ENCODE measurements at places on chromosomes 3 and 15.
A peak's percentile ranks its signal among the peaks of the same experiment; 100 is the strongest.

- DNase-seq = no peak
These were observed 74.0 kb downstream of the AKAP13 start for GRCh38 chr15:85454403-85454802.

GRCh38 chr15:39721893-39722292 lies 60.7 kb downstream of the FSIP1 start:
- DNase-seq = no peak

DNA sequence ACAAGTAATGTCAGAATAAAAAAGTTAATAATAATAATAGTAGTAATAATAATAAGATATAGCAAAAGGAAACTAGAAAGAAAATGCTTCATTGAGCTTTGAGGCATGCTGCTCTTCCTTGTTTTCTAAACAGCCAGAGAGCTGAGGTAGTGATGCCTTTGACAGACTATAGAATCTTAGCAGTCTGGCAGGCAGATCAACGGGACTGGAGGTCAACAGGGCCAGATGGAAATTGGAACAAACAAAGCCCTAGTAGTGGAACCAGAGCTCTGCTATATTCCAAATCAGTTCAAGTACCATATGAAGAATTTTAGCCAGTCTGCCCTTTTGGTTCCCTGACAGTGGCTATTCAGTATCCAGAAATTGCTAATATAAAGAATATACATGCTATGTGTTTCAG lies 278.6 kb downstream of the NLGN1 start:
- DNase-seq = no peak

GRCh38 chr15:71784719-71785118 lies 25.6 kb upstream of the NR2E3 start:
- no peak for DNase-seq

GRCh38 chr3:162096874-162097273 lies 600.3 kb downstream of the OTOL1 start:
- no peak for DNase-seq

DNA sequence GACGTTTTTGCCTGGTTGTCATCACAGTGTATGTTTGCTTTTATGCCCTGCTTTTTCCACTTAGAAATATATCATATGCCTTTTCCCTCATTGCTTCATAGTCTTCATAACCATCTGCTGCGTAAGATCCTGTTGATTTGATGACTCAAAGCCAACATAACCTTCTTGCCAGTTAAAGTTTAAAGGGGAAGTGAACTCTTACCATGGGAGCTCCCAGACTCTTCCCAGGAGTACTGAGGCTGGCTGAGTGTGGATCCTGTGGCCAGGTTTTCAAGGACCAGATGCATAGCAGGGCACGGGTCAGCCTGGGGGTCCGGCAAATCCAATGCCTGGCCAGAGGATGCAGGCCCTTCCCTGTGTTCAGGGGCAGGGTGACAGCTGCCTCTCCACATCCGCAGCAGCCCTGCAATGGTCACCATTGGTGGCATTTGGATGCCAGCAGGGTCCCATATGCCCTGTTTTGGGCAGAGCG lies 42.0 kb upstream of the SACM1L start:
- DNase-seq = peak; percentile 56

GRCh38 chr15:81945014-81945615 lies 100.7 kb downstream of the MEX3B start:
- DNase-seq = no peak

DNA sequence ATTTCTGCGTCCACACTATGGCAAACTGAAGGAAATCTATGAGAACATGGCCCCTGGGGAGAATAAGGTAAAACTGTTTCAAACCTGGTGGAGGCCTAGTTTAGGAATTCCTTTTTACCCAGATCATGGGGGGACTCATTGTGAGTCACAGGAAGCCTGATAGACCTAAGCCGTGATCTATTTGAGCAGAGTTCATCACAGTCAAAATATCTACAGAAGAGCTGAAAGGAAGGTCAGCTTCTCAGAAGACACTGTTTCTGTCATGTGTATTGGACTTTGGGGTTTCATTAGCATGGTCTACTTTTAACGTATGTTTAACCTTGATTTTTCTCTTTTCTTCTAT lies 1.3 kb downstream of the PSMD2 start:
- DNase-seq = no peak

DNA sequence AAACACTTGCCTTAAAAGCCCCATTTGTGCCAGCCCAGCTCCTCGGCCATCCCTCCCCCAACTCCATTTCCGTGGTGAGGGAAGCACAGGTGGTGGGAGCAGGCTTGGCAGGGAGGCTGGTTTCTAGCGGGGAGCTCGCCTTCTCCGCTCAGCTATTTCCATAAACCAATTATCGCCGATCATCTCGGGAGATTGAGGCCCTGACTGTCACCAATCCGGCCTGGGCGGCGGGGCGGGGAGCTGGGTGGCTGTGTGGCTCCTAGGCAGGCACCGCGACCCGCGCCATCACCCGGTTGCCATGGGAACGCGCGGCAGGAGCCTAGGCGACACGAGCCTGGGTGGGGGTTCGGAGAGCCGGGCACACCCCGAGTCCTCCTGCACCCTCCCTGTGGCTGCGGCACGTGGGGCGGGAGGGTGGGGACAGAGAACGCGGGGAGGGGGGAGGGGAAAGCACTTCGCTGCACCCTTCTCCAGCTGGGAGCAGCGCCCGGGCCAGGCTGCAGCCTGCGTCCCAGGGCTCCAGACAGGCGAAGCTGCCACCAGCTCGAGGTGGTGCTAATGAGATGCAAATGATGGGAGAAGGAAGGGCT lies 9.3 kb downstream of the CCDC33 start:
- DNase-seq = no peak

GRCh38 chr15:59292442-59293151 lies 80.1 kb downstream of the MYO1E start:
- DNase-seq = no peak

DNA sequence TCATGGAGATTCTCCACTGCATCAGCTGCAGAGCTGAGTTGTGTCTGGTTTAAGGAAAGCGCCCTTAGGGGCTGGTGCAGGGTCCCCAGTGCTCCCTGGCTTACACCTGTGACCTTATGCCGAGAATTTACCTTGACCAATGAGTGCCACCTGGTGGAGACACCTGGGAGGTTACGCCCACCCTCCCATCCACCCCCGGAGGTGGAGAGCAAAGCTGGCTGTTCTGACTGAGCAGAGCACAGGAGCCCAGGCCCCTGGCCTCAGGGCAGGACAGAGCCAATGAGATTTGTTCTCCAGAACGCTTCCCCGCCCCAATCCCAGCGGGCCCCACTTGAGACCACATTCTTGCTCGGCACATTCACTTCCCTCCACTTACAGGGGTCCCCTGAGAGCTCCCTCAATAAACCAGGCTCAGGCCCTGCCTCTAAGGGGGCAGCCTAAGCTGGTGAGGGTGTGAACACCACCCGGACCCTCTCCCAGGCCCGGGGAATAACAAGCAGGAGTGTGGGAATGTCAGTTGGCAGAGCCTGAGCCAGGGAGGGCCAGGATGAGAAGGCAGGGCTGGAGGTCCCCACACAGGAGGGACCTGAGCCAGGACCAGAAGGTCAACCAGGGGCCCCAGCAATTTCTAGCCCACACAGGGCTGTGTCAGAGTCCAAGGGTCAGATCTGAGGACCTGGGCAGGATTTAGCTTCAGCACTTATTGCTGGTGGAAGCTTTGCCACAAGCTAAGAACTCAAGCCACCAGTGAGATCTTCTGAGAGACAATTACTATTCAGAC lies 117.1 kb downstream of the TPRA1 start:
- no peak for DNase-seq

- peak; percentile 62 for DNase-seq
These were observed 97.7 kb upstream of the CHRNA7 start for GRCh38 chr15:31932576-31932975.

DNA sequence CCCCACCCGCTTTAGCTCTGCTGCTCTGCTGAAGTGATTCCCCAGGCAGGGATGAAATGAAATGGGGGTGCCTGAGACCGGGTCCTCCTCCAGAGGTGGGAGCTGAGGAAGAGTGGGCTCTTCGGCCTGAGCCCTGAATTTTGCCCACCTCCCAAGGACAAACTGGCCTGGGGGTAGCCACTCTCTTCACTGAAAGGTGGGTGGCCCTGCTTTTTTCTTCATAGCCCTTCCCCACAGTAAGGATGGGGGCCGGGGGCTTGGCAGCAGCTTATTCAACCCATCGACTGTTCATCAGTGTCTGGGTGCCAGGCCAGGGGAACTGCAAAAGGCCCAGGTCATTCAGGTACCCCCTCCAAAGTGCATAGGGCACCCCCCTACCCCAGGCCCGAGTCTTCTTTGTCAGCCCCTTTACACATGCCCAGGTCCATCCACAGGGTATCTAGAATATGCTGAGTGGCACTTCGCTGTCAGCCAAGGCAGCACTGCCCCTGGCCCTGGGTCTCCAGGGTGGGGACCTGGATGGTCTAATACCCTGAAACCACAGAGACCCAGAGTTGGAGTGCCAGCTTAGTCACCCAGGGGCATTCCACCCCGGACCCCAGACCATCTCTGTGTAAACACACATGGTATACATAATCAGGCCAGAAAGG lies 7.9 kb downstream of the SCN5A start:
- no peak for DNase-seq

GRCh38 chr3:193825617-193826016 lies 232.6 kb downstream of the OPA1 start:
- DNase-seq = no peak

- DNase-seq = no peak
These were observed 2.6 kb upstream of the PHLDB2 start for GRCh38 chr3:111856501-111856900.

GRCh38 chr3:24533561-24534193 lies 39.0 kb upstream of the THRB start:
- DNase-seq = no peak

- DNase-seq = no peak
These were observed 133.4 kb downstream of the FOXP1 start for GRCh38 chr3:71450162-71450561.

- DNase-seq = no peak
These were observed 753.4 kb upstream of the CFAP20DC start for GRCh38 chr3:59803268-59803667.

- peak; percentile 94 for DNase-seq
These were observed 85.6 kb downstream of the NEDD4 start for GRCh38 chr15:55907797-55908196.

GRCh38 chr15:70920981-70921696 lies 28.5 kb downstream of the LRRC49 start:
- no peak for DNase-seq

GRCh38 chr3:127081001-127081720 lies 98.2 kb downstream of the PLXNA1 start:
- no peak for DNase-seq

DNA sequence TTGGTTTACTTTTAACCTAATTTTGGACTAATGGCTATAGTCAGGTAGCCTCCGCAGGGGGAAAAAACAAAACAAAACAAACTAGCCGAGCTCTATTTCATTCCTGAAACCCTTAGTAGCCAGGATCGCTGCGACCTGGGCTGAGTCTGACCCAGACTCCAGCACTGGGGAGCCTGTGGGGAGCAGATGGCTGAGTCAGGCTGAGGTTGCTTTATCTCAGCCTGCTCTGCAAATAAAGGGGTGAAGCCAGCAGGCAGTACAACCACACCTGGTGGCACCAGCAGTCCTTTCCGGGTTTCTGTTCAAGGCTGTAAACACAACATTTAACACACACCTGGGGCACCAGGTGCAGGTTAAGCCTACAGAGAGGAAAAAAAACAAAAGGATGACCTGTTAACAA lies 27.3 kb downstream of the ABHD2 start:
- no peak for DNase-seq

- no peak for DNase-seq
These were observed 104.4 kb downstream of the PPP2R3A start for GRCh38 chr3:136069933-136070332.

DNA sequence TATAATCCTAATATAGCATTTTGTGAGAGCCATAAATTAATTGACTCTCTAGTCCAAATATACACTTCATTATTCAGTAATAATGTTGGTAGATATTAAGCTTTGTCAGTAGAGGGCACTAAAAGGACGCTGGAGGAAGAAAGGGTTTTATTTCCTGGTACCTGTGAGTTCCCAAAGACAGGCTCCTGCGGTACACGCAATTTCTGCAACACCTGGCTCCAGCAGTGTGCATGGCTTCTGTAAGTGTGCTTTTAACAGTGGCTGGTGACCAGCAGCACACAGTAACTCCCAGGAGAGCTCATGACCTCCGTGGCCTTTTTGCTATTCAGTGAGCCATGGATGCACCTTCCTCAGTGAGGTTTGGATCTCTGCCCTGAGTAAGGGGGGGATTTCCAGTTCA lies 338.3 kb upstream of the ZNF385D start:
- no peak for DNase-seq

- no peak for DNase-seq
These were observed 274.5 kb downstream of the ZBTB20 start for GRCh38 chr3:114872588-114872987.

GRCh38 chr3:141336672-141337522 lies 31.4 kb upstream of the ZBTB38 start:
- DNase-seq = no peak

- no peak for DNase-seq
These were observed 20.1 kb upstream of the TM2D3 start for GRCh38 chr15:101672298-101672697.

DNA sequence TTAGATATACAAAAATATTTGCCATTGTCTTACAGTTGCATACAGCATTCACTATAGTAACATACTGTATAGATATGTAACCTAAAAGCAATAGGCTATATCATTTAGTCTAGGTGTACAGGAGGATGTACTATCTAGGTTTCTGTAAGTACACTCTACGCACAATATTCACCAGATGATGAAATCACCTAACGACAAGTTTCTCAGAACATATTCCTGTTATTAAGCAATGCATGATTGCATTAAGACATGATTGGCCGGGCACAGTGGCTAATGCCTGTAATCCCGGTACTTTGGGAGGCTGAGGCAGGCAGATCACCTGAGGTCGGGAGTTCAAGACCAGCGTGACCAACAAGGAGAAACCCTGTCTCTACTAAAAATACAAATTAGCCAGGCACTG lies 14.5 kb upstream of the PRKCI start:
- no peak for DNase-seq

DNA sequence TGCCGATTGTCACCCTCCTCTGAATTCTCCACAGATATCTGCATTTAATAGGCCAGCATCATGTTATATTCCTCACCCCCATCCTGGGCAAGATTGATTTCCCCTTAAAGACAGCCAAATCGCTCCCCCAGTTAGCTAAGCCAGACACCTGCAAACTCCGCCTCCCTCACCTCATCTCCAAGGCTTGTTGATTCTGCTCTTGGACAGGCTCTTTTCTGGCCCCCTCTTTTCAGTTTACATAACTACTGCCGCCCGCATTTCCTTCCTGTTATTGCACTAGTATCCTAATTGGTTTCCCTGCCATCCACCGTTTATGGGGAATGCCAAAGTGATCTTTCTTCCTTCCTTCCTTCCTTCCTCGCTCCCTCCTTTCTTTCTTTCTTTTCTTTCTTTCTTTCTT lies 214.7 kb upstream of the MRPL3 start:
- DNase-seq = no peak

DNA sequence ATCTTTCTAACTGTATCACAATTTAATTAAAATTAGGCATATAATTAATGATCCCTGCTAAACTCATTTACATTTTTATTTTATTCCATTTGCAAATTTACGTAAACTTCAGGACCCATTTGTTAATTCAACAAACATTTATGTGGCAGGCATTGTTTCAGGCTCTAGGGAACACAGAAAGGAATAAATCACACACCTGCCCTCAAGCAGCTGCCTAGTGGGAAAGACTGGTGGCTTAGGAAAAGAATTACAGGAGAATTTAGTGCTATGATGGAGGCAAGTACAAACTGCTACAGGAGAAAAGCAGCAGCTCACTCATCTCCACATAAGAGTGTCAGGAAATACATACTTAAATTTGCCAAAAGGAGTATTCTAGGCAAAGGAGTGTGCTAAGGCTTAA lies 11.2 kb downstream of the CBLB start:
- DNase-seq = no peak

All from fibroblast of skin of left biceps (primary cell).